ENCODE measurements at places on chromosomes 2 and 18. TPM values are rescaled to one million over a fixed set of nuclear protein-coding genes. Genes with fewer than 3 reads are reported as not detected.

DNA sequence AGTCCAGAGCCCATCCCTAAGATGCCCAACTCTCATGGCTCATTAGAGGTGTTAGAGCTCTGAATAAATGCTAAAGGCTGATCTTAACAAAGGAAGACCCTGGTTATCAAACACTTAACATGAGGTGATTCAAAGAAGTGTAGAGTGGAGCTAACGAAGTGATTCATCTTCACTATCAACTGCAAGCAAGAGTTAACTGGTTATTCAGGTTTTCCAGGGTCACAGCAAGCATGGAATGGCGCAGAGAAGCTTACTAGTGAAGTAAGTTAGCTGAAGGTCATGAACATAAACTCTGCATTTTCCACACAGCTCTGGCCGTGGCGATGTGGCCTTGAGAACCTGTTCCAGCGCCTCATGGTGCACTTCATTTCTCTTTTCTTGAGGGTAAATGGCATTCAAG lies 17.0 kb downstream of the RND3 start:
- H3K4me3 ChIP-seq: no peak overlapping the region
- no peaks in the 10 kb centered on the region for H3K27me3 ChIP-seq
- H3K27ac ChIP-seq: no peak overlapping the region
- no peak for DNase-seq
- H3K36me3 ChIP-seq: peaks cover 76% of the 10 kb centered on the region

DNA sequence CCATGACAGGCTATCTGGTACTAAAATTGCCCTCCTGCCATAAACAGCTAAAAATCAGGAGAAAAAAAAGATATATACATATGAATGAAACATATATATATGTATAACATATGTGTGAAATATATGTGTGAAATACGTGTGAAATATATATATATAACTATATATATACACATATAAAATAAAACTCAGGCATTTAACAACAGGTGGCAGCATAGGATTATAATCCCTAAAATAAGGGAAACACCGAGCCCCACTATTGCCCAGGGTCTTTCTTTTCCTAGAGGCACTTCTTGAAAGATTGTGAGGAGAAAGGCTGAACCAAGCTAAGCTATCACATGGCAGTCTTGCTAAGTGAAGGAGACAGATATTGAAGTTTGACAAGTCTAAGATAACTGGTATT lies 65.9 kb upstream of the CYTIP start:
- H3K27me3 ChIP-seq: peaks cover 18% of the 10 kb centered on the region
- no peak overlapping the region for H3K4me3 ChIP-seq
- H3K36me3 ChIP-seq: no peaks in the 10 kb centered on the region
- no peak overlapping the region for H3K27ac ChIP-seq
- DNase-seq: no peak

- H3K27ac ChIP-seq: no peak overlapping the region
- H3K36me3 ChIP-seq: no peaks in the 10 kb centered on the region
- H3K27me3 ChIP-seq: peaks cover 8% of the 10 kb centered on the region
- no peak for DNase-seq
Measured at GRCh38 chr2:173395567-173396351, 41.1 kb downstream of the CDCA7 start.

- H3K27ac ChIP-seq: no peak overlapping the region
- H3K4me1 ChIP-seq: no peaks in the 10 kb centered on the region
- no peaks in the 10 kb centered on the region for H3K27me3 ChIP-seq
- DNase-seq: no peak
- H3K36me3 ChIP-seq: no peaks in the 10 kb centered on the region
Measured at GRCh38 chr2:150944315-150944714, 317.3 kb downstream of the RBM43 start.

- H3K36me3 ChIP-seq: no peaks in the 10 kb centered on the region
- H3K4me1 ChIP-seq: no peaks in the 10 kb centered on the region
- H3K27ac ChIP-seq: no peak within 1 kb of the TSS
- no peak for DNase-seq
- H3K27me3 ChIP-seq: peaks cover 6% of the 10 kb centered on the region
Measured at GRCh38 chr2:74648009-74648443, at the start of gene M1AP. Gene M1AP, minus strand, starts transcription at chr2:74648330. Its CDS starts 8,055 bp downstream, at chr2:74640275.

GRCh38 chr2:97745474-97746174 lies 32.2 kb downstream of the ZAP70 start:
- H3K4me3 ChIP-seq: no peak overlapping the region
- H3K36me3 ChIP-seq: no peaks in the 10 kb centered on the region
- no peaks in the 10 kb centered on the region for H3K27me3 ChIP-seq
- H3K27ac ChIP-seq: no peak overlapping the region

The LINC00305 gene
- total RNA-seq: not detected

The REG1B gene
- not detected for total RNA-seq

The RNF144A gene
- total RNA-seq: 11.8 TPM

The FOXD4L1 gene
- not detected for total RNA-seq

Measured in heart left ventricle (tissue), 16 donors.